ENCODE measurements at places on chromosomes 2 and 18.

DNA sequence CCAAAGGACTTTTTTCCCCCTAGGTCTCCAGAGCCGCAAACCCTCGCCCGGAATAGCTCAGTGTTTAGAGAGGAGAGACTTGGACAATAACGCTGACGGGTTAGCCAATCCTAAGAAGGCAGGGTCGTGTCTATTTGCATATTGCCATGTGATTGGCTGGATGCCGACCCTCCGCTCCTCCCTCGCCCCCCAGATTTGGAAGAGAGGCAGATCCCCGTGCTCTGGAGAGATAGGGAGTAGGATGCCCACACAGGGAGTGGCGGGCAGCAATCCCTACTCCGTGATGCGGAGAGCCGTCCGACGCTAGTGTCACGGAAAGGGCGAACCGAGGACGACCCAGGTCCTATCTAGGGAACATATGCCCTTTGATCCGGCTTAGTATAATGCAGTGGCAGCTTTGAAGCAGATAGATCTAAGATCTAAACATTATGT, 1.4 kb downstream of the WNT6 start:
- peak; percentile 92 for DNase-seq

DNA sequence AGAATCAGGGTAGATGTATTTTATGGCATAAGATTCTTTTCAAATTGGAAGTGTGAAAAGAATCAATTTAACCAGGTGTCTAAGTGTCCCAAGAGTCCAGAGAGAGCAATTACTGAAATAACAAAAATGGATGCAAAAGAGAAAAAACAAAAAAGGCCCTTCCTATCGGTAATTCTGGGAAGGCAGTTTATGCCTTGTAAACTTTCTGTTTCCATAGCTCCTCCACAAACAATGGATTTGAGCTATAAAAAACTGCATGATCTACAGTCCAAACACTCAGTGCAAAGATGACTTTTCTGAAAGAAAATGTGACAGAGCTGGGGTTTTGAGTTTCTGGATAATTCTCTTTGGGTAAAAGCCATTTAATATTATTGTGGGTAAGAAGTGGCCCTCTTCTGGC, 366.1 kb downstream of the EN1 start:
- DNase-seq, result no peak

- peak; percentile 36 for DNase-seq
Observed at GRCh38 chr2:205776139-205776538, 93.8 kb downstream of the NRP2 start.

DNA sequence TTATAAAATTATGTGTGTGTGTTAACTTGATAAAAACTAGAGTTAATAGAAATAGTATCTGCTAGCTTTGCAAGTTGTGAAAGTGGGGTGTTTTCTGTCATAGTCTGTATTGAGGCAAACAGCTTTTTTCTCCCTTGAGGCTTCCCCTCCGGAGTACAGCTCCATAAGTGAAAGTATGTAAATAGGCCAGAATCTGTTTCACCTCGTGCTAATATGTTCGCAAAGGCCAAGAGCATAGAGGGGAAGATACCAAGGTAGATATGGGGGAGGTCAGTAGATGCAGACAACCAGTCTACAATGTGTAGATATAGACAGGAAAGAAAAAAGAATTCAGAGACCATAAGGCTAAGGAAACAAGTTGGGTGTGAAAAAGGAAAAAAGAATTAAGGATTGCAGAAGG, 72.9 kb downstream of the PTRHD1 start:
- no peak for DNase-seq

DNA sequence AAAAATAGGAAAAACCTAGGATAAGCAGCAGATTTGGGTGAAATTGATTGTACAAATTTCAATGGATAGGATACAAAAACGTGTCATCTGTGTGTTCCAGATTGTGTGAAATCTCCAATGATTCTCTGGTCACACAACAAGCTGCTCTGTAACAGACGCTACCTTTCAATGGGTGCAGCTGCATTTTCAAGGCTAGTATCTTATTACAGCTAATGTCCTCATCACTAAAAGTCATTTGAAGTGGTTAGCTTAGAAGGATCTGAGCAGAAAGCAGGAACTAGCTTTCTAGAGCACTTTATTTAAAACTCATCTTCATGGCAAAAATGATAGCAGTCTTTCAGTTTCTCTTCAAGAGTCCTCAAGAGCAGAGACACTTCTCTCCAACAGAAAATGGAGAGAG, 364.6 kb downstream of the LRP1B start:
- DNase-seq, result no peak

- no peak for DNase-seq
Observed at GRCh38 chr2:182728014-182728413, 12.0 kb downstream of the DNAJC10 start.

- no peak for DNase-seq
Observed at GRCh38 chr18:69935319-69936190, 12.1 kb downstream of the CD226 start.

DNA sequence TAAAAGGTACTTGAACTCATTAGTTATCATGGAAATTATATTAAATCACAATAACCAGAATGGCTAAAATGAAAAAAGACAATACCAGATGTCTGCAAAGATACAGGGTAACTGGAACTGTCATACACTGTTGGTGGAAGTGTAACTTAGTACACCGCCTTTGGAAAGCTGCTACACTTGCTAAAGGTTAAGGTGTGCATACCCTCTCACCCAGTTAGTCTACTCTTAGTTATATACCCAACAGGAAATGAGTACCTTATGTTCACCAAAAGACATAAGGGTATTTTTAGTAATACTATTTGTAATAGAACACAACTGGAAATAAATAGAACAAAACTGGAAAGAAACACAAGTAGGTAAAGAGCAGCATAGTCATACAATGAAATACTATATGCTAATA, 155.8 kb upstream of the THUMPD2 start:
- no peak for DNase-seq

DNA sequence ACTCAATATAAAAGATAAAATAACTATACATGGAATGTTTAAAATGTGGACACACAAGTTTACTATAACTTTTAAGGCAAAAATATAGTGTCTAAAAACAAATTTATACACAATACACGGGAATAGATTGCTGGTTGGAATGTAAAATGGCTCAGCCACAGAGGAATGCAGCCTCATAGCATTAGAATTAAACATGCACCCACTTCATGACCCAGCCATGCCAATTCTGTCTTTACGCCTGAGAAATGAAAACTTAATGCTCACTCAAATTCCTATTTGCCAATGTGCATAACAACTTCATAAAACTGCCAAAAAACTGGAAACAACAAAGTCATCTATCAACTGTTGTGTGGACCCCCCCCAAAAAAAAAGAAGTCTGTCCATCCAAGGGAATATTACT, 1006.6 kb upstream of the POU3F3 start:
- DNase-seq, result no peak

DNA sequence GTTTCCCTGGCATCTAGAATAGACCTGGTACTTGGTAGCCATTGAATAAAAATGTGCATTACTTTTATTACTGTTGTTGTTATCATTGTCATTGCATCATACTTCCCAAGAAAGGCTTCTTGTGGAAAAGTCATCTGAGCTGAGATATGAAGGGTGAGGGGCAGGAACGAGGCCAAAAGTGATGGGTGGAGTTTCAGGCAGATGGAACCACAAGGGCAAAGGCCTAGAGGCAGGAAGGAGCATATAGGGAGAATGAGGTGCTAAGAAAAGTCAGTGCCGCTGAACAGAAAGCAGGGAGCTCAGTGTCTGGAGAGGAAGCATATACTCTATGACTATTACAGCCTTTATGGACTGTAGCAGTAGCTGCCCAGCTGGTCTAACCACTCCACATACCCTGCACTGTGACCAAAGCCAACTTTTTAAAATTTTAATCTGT, 219.3 kb downstream of the SPP2 start:
- no peak for DNase-seq

GRCh38 chr18:63346031-63346430, 21.0 kb downstream of the KDSR start:
- no peak for DNase-seq

- DNase-seq, result no peak
Observed at GRCh38 chr18:59921384-59921891, 21.6 kb downstream of the PMAIP1 start.

DNA sequence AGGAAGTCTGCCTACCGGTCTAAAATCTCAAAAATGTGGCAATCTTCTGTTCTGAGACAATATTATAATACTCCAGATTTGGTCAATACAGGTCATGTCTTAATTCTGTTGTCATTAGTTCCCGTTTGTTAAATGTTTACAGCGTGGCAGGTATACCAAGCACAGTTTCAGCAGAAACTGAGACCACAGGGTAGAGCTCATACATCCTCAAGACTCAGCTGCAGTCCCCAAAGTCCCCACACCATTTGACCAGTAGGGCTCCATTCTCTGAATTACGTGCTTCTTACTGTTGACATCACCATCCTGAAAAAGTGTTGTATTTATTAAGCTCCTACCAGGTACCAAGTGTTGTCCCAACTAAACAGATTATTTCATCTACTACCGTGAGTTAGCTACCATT, 157.1 kb downstream of the MC4R start:
- DNase-seq, result no peak

- DNase-seq, result no peak
Observed at GRCh38 chr18:40233931-40234616, 1721.0 kb upstream of the PIK3C3 start.

- DNase-seq, result peak; percentile 76
Observed at GRCh38 chr2:180519276-180519675, 461.1 kb upstream of the UBE2E3 start.

GRCh38 chr2:57947398-57947797, 99.2 kb upstream of the VRK2 start:
- no peak for DNase-seq

Data from RKO (cell line).